ENCODE measurements at places on chromosomes 2 and 18.

DNA sequence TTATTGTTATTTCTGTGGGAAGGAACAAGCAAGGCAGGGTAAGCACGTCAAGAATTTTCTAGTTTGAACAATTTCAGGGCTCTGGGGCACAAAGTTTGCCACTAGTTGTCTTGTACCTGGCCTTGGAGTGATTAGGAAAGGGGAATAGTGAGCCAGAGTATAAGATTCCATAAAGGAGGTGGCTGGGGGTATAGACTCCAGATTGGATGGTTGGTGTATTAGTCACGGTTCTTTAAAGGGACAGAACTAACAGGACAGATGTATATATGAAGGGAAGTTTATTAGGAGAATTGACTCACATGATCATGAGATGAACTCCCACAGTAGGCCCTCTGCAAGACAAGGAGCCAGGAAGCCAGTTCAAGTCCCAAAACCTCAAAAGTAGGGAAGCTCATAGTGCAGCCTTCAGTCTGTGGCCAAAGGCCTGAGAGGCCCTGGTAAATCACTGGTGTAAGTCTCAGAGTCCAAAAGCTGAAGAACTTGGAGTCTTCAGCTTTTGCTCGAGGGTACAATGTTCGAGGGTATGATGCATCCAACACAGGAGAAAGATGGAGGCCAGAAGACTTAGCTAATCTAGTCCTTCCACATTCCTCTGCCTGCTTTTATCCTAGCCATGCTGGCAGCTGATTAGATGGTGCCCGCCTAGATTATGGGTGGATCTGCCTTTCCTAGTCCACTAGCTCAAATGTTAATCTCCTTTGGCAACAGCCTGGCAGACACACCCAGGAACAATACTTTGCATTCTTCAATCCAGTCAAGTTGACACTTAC, 31.5 kb upstream of the PTPRM start:
- no peaks in the 10 kb centered on the region for H3K36me3 ChIP-seq
- H3K4me1 ChIP-seq: no peaks in the 10 kb centered on the region
- no peak overlapping the region for H3K27ac ChIP-seq

GRCh38 chr18:74849301-74849700, 251.6 kb downstream of the ZNF407 start:
- DNase-seq: no peak
- H3K36me3 ChIP-seq: peaks cover 2% of the 10 kb centered on the region
- H3K27me3 ChIP-seq: no peaks in the 10 kb centered on the region
- H3K4me1 ChIP-seq: peaks cover 6% of the 10 kb centered on the region

GRCh38 chr2:47375307-47375706, 27.6 kb upstream of the MSH2 start:
- peaks cover 16% of the 10 kb centered on the region for H3K27me3 ChIP-seq
- DNase-seq: no peak
- no peaks in the 10 kb centered on the region for H3K36me3 ChIP-seq
- H3K27ac ChIP-seq: no peak overlapping the region
- H3K4me3 ChIP-seq: no peak overlapping the region

- no peak overlapping the region for H3K27ac ChIP-seq
- DNase-seq: no peak
- H3K4me1 ChIP-seq: no peaks in the 10 kb centered on the region
- no peaks in the 10 kb centered on the region for H3K36me3 ChIP-seq
- no peaks in the 10 kb centered on the region for H3K27me3 ChIP-seq
Measured at GRCh38 chr18:44298566-44298965, 382.1 kb upstream of the SETBP1 start.

- no peak overlapping the region for H3K27ac ChIP-seq
- no peak for DNase-seq
- no peaks in the 10 kb centered on the region for H3K36me3 ChIP-seq
- no peaks in the 10 kb centered on the region for H3K27me3 ChIP-seq
- H3K4me1 ChIP-seq: peaks cover 10% of the 10 kb centered on the region
- H3K4me3 ChIP-seq: no peak overlapping the region
Measured at GRCh38 chr2:63440612-63441011, 147.7 kb downstream of the WDPCP start.
